ENCODE measurements at places on chromosomes 3 and 15. TPM values are rescaled to one million over a fixed set of nuclear protein-coding genes. Genes with fewer than 3 reads are reported as not detected.

AZI2 gene
- total RNA-seq = 75.1 TPM

OIP5 gene
- 8.6 TPM for total RNA-seq

FBXL22 gene
- total RNA-seq = 0.20 TPM

IMPG2 gene
- 0.20 TPM for total RNA-seq
